ENCODE measurements at places on chromosomes 1 and 21.
A peak's percentile ranks its signal among the peaks of the same experiment; 100 is the strongest.

DNA sequence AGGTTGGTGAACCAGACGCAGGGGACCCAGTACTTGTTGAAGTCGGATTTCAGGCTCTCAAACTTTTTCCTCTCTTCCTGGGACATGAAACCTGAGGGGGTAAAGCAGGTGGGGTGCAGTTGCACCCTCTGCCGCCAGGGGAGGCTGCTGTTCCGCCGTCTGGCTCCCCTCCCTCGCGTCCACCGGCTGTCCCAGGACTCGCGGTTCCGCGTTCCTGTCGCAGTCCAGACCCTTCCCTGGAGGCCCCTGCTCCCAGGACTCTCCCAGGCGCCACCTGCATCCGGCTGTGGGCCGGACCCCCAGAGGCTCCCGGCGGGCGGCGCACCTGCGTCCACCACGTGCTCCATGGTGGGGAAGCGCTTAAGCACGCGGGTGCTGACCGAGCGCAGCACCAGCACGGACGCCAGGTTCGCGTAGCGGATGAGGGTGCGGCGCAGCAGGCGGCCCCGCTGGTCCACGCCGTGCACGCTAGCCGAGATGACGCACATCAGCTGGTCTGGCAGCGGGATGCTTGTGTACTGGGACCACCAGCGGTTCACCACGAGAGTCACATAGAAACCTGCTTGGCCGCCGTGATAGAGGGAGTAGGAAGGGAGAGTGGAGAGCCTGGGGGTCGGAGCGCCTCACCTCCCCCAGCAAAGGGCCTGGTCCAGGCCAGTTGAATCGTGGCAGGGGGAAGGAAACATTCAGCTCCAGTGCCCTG, 1.7 kb downstream of the BEST4 start:
- peak; percentile 76 for DNase-seq

DNA sequence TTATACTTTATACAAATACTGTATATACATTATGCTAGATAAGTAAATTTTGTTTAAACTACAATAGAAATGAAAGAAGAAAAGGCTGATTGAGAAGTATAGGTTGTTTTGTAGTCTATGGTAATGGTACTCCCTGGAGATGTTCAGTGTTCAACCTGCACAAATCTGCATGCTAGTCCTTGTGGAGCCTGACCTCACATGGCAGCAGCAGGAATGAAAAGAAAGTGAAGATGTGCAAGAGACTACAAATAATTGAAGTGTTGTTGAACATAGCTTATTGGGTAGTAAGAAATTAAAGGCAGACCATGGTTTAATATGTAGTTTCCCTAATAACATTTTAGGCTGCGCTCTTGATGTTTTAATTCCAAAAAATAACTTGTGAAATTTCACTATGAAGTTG, 201.2 kb downstream of the TGFB2 start:
- DNase-seq, result peak; percentile 24

DNA sequence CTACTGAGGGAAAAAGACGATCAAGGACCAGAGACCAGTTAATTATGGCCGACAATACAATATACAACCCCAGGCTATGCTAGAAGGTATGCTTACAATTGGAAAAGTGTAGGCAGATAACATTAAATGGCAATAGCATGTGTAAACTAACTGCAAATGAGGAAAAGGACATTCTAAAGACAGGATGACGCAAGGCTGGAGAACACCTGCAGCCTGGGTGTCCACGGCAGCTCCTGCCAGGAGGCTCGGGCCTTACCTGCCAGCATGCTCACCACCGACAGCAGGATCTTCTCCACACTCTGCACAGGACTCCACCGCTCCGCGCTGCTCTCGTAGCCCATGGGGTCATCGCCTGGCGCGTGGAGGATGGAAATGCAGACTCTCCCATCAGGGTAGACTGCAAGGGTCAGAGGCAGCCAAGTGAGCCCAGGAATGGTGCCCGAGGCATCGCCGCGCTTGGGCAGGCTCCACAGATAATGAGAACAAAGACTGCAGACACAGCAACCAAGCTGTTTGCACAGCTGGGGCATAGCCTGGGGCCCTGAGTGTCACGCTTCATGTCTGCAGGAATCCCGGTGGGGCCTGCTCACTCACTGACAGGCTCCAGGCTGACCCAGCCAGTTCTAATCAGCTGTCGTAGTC, 28.2 kb downstream of the UBE2G2 start:
- DNase-seq, result no peak

DNA sequence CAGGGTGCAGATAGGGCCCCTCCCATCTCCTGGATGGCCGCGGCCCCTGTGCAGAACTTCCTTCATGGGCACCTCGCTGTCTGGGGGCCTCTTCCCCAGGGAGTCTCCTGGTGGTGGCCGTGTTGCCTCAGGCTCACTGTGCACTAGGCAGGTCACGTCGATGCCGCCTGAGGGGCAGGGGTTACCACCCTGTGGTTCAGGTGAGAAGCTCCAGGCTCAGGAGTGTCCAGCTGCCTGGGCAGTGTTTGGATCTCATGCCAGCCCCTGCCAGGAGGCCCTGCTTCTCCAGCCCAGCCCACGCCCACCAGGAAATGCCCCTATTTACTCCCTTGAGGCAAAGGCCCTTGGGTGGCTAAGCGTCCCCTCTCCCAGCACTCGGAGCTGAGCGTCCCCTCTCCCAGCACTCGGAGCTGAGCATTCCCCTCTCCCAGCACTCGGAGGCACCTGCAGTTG, 2.1 kb downstream of the ITGB2 start:
- DNase-seq, result no peak

DNA sequence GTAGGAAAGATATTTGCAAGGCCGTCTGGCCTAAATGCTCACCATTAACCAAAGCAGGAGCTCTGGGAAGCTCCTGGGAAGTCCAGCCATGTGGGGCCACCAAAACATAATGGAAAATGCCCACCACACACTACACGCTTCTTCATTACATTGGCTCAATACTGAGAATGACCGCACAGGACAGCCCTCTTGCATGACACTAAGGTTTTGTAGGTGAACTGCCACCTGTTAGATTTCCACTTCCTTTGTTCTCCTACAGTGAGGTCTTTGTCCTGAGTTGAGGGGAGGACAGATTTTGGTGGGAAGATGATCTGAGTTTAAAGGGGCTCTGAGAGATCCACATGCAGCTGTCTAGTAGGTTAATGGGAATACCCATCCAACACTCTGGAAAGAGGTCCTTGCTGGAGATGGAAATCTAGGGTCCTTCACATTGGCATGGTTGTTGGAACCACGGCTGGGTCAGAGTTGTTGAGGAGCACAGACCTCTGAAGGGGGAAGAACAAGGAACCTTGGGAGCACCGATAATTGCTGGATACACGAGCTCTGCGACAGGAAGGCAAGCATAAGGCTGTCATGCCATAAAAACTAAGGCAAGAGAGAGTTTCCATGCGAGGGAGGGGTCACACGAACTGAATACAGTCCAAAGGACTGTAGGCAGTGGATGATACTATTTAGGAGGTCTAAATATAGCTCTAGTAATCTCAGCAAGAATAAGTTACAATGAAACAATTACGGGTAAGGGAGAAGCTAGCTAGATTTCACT, 105.5 kb upstream of the IRF2BP2 start:
- DNase-seq, result no peak

DNA sequence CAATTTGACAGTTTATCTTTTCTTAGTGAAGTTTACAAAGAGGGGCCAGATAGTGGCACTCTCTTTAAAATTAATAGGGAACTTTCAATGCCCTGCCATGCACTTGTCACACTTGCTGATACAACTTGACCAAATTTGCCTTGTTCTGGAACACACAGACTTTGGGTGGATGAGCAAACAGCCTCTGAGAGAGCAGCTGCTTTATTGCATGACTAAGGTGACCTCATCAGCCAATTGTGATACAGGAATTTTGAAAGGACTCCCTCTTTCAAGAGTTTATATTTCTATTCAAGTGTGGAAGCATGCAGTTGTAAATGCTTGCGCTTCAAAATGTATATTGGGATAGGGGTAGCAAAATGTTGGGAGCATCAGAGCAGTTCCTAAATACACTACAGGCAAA, 2.1 kb upstream of the RGS1 start:
- DNase-seq, result no peak

DNA sequence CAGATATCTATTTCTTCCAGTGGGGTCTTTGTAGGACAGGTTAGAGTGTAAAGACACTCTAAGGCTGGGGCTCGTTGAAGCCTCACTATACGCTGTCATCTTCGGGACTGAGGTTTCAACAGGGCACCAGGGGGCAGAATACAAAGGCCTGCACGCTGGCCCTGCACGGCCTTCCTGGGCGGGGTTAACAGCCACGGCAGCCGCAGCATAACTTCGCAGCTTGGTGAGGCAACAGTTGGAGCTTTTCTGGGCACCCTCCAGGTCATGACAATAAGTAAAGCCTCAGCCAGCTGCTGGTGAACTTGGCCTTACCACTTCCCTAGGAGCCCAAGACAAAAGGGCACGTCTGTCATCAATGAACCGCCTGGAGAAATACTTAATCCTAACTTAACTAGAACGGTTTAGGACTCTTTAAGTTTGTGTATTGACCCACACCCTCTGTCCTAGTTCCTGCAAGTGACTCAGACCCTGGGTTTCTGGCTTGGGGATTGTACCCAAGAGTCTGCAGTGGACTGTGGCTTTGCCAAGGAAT, 2.3 kb upstream of the RUNX1 start:
- DNase-seq, result peak; percentile 88

- no peak for DNase-seq
Observed at GRCh38 chr21:35911412-35912191, 148.7 kb downstream of the SETD4 start.

- DNase-seq, result no peak
Observed at GRCh38 chr21:34874684-34875513, 174.2 kb downstream of the RUNX1 start.

DNA sequence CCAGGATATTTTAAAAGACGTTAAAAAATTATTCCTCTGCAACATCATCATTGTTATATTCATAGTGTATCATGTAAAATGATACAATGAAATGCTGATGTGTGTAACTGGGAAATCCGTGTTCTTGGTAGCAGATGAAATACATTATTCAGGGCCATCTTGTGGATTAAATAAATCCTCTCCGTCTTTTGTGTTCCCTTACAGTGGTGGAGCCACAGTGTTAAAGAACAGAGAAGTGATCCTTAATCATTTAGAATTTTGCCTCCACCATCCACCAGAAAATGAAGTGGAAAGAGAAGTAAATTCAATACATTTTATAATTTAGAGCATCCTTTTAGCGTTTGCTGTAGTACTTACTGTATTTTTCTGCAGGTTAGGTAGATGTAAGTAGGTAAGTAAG, 1.3 kb downstream of the DYRK3 start:
- no peak for DNase-seq

DNA sequence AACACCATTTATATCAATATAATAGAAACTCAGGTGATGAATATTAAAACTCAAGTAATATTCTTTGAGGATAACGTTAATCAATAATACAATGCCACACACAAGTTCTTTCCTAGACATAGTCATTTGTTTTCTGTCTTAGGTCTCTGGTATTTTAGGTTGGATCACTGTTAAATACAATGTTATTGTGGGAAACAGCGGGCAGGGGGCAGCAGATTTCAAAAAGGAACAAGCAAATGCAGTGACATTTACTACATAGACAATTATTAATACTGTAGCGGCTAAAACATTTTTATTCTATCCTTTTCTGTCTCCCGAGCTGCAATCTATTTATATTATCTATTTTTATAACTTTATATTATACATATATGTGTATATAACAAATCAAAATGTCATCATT, 186.4 kb upstream of the ZNHIT6 start:
- peak; percentile 50 for DNase-seq

GRCh38 chr1:205377355-205377754, 20.6 kb upstream of the KLHDC8A start:
- DNase-seq, result no peak

- DNase-seq, result no peak
Observed at GRCh38 chr1:83909687-83910086, 89.2 kb downstream of the TTLL7 start.

DNA sequence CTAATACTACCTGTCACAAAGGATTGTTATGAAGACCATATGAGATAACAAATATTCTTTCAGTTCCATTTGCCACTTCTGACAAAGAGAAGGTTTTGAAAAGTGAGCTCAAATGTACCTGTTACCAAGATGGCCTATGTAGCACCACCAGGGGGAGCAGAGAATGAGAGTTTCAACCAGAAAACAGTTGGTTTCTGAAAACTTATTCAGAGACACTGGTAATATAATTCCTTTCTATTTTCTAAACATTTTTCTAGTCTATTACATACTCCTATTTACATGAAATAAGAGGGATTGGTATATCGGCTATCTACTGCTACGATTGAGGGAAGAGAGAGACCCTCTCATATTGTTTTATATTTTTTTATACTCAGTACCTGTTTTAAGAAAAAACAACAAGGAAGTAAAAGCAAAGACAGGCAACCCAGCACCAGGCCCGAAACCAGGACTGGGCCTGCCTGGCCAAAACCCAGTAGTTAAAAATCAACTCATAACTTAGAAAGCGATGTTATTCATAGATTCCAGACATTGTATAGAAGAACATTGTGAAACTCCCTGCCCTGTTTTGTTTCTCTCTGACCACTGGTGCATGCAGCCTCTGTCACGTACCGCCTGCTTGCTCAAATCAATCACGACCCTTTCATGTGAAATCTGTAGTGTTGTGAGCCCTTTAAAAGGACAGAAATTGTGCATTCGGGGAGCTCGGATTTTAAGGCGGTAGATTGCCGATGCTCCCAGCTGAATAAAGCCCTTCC, 48.3 kb downstream of the IL23R start:
- peak; percentile 64 for DNase-seq

GRCh38 chr1:65068202-65069010, 79.6 kb upstream of the AK4 start:
- peak; percentile 6 for DNase-seq

- no peak for DNase-seq
Observed at GRCh38 chr21:33936301-33937038, 20.9 kb upstream of the ATP5PO start.

- no peak for DNase-seq
Observed at GRCh38 chr21:39016740-39017315, 166.4 kb downstream of the PSMG1 start.

GRCh38 chr1:201898992-201899391, 10.3 kb downstream of the SHISA4 start:
- no peak for DNase-seq

- no peak for DNase-seq
Observed at GRCh38 chr1:247905910-247906503, 10.6 kb downstream of the OR2W3 start.

DNA sequence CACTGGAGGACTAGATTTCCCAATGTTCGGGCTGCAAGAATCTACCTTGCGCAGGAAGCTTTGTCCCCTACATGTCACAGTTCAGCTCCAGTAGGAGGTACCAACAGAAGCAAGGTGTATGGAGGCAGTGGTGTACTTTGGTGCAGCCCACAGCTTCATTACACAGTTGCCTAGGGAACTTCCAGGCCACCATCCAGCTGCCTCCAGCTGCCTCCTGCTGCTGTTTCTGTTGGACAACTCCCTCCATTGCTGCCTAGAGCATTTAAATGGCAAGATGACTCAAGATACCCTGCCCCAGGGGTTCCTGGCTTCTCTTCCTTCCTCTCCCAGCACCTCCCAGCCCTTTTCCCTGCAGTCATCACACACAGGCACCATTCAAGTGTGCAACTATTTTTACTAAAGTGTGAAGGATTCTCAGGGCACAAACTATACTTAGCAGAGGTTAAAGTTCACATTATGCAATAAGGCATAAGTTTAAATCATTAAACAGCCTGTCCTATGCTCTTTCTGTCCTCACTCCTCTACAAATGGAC, 39.0 kb upstream of the ATP1A1 start:
- DNase-seq, result no peak

Measured in Calu3 (cell line).